ENCODE measurements at places on chromosomes 4 and X.

DNA sequence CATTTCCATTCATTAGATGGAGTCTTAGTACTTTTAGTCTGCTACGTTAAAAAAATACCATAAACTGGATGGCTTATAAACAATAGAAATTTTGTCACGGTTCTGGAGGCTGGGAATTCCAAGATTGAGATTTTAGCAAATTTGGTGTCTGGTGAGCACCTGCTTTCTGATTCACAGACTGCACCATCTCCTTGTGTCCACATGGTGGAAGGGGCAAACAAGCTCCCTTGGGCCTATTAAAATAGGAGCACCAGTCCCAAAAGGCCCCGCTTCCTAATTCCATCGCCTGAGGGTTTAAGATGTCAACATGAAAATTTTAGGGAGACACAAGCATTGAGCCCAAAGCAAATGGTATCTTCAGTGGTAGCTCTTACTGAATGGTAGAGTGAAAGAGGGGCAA lies 120.5 kb upstream of the MAP9 start:
- DNase-seq, result no peak

DNA sequence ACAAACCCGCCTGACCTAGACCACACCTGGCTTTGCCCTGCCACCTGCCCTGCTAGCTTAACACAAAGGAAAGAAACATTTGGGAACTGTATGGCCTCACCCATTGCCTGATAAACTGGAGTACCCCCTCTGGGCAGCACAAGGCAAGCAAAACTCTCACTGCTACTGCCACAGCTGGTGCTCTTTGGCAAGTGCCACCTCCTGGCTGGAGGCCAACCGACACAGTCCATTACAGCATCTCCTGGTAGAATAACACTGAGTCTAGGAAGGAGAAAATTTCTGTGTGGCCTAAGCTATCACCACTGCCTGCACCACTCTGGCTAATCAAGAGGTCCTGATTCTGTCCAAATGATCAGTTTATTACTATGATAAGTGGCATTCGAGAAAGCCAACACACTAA lies 18.9 kb upstream of the SPANXN3 start:
- no peak for DNase-seq

- DNase-seq, result no peak
Observed at GRCh38 chr4:169341490-169341889, 70.7 kb upstream of the SH3RF1 start.

- DNase-seq, result no peak
Observed at GRCh38 chr4:142663828-142664227, 182.3 kb downstream of the INPP4B start.

DNA sequence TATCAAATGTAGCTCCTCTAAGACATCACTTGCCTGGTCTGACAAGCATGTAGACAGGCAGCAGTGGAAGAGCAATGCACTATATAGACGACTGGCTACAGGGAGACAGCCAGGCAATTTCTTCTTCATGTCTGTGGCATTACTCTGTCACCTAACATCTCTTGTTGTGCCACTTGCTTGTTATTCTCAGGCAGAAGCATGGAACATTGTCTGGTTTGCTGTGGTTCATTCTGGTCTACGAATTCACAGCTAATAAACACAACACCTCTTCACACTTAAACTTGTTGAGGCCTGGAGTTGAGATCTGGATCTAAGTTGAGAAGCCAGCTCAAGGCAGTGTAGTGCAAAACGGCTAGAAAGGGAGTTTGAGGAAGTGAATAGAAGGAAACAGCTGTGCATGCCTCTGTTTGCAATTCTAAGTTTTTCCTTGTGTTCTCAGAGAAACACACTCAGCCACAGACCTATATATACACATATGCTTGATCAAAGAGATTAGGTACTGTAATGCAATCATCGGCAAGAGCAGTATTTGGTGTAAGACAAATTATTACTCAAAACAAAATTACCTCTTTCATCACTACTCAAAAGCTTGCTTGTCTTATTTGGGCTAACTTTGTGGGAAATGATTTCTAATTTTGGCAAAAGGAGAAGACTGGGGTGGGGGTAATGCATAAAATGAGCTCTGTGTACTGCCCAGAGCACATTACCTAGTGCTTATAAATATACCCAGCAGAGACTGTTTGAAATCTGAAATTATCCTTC lies 243.8 kb downstream of the PPP3CA start:
- DNase-seq, result peak; percentile 65

All from thymus (tissue), 14 donors.